ENCODE measurements at places on chromosomes 4 and X.
A peak's percentile ranks its signal among the peaks of the same experiment; 100 is the strongest.

GRCh38 chr4:168852933-168853713, 156.9 kb downstream of the CBR4 start:
- DNase-seq = no peak

GRCh38 chr4:4673070-4673469, 131.2 kb upstream of the STX18 start:
- no peak for DNase-seq

- DNase-seq = no peak
Measured at GRCh38 chr4:85274955-85275354, 200.0 kb upstream of the ARHGAP24 start.

GRCh38 chr4:178480105-178480504, 1037.9 kb upstream of the AGA start:
- no peak for DNase-seq

DNA sequence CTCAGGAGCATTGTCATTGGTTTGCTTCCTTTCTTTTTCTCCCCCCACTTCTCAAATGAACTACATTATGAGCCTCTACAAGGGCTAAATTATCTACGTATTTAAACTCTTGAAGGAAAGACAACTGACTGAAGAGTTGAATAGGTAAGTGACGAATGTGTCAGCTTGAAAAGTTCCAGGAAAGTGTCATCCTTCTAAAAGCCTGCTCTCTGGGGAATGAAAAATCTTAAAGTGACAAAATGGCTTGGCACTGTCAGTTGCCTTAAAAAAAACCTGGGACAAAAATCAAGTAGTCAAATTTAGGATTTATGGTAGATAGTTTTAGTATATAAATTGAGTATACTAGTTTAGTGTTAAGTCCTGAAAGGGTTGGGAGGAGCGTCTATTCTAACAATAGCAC, 173.9 kb upstream of the NDP start:
- DNase-seq = no peak

DNA sequence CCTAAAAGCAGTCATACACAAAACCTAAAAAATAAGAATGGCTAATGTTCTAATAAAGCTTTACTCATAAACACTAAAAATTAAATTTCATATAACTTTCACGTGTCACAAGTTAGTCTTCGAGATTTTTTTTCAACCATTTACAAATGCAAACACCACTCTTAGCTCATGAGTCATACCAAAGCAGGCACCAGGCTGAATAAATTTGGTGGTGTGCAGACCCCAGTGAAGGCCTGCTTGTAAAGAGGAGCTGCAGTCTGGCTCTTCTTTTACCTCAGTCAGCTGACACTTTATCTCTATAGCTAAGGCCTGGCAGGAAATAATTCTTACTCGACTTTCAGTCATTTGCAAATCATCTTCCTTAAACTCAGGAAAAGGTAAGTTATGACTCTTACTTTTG, 37.4 kb downstream of the CLOCK start:
- DNase-seq = no peak

DNA sequence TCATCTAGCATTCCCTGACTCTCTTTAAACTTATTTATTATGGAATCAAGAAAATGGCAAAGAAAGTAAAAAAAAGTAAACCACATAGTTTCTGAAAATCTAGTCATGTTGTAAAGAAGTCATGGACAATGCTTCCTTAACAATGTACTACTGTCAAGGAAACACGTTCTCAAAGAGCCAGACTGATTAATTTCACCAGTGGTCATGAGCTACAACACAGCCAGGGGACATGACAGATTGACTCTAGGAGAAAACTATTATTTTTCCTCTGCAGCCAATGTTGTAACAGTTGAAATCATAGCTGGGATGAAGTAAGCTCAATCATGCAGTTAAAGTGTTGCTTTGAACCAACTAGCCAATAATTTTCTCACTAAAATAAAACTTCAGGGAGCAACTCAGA, 109.2 kb downstream of the MAPK10 start:
- no peak for DNase-seq

- DNase-seq = no peak
Measured at GRCh38 chrX:120514236-120514635, 45.1 kb upstream of the LAMP2 start.

DNA sequence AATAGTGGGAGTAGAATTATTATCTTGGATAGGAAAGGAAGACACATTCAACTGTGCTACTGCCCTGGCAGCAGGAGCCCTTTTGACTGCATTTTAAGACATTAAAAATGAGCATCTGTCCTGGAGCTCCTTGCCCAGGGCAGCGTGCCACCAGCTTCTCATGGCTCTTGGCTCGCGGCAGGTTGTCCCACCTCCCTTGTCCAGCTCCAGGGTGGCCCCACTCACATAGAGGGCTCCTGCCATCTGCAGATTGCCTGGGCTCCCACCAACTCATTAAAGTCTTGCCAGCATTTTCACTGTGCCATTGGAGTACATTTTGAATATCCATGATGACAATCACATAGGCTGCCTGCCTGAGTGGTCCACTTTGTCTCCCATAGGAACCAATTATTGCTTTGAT, 27.0 kb downstream of the CLCN4 start:
- DNase-seq = no peak

DNA sequence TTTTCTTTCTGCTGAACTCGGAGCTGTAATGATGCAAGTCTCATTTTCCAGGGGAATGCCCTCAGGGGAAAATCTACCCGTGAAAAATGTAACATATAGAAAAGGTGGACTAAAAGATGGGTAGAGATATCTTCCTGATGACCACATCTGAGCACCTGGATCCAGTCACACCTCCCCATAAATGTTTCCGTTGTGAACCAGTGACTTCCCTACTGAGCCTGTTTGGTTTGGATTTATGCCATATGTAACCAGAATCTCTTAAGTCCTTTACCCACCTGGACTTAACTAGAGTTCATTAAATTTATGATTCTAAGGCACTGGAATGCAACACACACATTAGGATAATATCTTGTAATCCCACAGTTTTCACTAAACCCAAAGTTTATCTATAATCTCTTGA, 171.1 kb downstream of the ZNF330 start:
- no peak for DNase-seq

DNA sequence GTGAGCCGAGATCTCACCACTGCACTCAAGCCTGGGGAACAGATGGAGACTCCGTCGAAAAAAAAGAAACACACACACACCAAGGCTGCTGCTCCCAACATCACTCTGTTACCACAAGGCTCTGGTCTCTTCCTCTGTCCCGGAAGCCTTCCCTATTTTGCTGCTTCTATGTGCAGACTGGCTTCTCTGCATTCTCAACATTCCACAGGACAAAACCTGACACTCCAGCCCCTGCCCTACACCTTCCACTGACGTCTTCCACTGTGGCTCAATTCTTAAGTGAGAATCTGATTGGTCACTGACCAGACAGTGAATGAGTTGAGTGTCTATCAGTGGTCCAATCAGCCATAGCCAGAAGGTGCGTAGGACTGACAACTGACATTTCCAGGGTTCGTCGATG, 5.9 kb downstream of the ODAPH start:
- no peak for DNase-seq

- DNase-seq = no peak
Measured at GRCh38 chr4:40262077-40262528, 65.3 kb downstream of the RHOH start.

- DNase-seq = no peak
Measured at GRCh38 chr4:173763389-173763788, 233.4 kb upstream of the HAND2 start.

- DNase-seq = no peak
Measured at GRCh38 chrX:15173411-15173810, 96.5 kb downstream of the ASB9 start.

GRCh38 chr4:147299205-147299604, 181.7 kb upstream of the EDNRA start:
- no peak for DNase-seq

DNA sequence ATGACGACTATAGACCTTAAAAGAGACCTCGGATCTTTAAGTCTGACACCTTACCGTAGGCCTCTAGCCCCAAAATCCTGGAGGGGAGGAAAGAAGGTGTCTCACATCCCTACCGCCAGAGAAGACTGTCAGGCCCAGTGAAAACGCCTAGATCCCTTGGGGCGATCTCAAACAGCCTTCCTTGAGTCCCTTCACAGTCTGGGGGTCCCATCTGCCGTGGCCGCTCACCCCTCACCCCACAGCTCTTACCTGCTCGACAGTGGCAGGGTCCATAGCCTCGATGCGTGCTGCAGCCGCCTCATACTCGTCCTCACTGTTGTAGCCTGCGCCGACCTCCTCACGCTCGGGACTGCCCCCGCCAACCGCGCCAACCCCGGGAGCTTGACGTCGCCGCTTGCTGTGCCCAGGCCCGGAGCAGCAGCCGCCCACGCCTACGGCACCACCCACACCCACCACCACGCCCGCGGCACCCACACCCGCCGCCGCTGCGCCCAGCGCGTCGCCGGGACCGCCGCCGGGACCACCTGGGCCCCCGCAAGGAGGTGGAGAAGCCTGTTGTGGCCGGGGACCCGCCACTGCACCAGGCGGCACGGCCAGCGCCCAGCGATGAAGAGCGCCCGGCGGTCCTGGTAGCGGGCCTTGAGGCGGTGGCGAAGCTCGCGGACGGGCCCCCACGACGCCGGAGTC, 536 bp downstream of the OTUD5 start:
- DNase-seq = no peak

- DNase-seq = peak; percentile 79
Measured at GRCh38 chr4:52959541-52959940, 97.4 kb downstream of the RASL11B start.

DNA sequence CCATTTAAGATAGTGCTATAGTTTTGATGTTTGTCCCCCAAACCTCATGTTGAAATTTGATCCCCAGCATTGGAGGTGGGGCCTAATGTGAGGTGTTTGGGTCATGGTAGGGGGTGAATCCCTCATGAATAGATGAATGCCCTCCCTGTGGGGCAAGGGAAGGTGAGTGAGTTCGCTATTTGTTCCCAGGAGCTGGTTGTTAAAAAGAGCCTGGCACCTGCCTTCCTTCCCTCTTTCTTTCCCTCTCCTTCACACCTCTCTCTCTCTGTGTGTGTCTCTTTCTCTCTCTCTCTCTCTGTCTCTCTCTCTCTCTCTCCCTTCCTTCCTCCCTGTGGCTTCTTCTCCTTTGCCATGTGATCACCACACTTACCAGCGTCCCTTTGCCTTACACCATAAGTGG, 160.7 kb downstream of the AASDH start:
- no peak for DNase-seq

GRCh38 chr4:184885602-184886001, 59.8 kb upstream of the ACSL1 start:
- no peak for DNase-seq

- DNase-seq = no peak
Measured at GRCh38 chr4:182228991-182229577, 14.1 kb upstream of the TENM3 start.

GRCh38 chr4:102428122-102428521, 73.0 kb upstream of the NFKB1 start:
- no peak for DNase-seq

DNA sequence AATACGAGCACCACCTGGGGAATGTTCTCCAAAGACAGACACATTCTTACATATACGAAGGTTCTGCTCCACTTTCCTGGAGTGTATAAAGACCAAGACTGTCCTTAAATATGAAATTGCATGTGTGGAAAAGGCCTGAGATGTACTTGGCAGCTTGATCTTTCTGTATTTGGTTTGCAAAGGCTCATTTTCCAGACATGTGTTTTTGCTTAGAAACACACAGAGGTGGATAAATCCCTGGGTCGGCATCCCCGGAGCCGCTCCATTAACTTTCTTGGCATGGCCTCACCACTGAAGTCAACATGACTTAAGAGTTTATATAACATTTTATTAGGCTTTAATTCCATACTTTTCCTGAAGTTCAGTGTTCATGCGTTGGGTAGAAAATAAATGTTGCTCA, 239.4 kb downstream of the LDB2 start:
- no peak for DNase-seq

GRCh38 chr4:145281951-145282350, 101.6 kb upstream of the OTUD4 start:
- no peak for DNase-seq

DNA sequence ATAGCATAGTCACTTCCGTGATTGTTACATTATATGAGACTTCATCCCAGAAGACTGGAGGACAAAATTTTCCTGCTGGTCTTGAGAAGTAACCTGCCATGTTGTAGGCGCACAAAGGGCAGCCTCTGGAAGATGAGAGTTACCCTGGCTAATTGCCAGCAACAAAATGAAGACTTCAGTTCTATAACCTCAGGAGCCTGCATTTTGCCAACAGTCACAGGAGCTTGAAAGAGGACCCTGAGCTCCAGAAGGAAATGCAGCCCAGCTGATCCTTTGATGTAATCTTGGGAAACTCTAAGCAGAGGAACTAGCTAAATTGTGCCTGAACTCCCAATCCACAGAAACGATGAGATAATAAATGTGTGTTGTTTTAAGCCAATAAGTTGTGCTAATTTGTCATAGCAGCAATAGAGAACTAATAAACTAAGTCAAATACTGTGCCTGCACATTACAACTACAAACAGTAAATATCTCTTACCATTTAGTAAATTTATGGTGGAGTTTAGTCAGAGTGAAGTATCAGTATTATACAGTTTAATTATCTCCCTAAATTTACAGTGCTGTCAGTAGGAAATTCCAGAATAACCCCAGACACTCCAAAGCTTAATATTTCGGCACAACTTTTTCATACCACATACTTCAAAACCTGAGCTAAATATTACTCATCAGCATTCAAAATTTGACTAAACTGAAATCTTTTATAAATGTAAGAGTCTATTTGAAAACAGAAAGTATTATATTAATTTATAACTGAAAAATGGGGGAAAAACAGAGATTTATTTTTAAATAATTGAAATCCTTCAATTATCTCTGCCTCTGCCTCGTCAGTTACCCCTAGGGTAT, 90.1 kb upstream of the MAPK10 start:
- DNase-seq = no peak

DNA sequence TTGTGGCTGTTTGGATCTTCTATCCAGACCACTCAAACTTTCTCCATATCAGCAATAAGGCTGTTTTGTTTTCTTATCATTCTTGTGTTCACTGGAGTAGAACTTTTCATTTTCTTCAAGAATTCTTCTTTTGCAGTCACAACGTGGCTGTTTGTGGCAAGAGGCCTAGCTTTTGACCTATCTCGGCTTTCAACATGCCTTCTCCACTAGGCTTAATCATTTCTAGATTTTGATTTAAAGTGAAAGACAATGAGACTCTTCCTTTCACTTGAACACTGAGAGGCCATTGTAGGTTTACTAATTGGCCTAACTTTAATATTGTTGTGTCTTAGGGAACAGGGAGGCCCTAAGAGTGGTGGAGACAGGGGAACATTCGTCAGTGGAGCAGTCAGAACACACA, 19.1 kb downstream of the FGF2 start:
- no peak for DNase-seq

DNA sequence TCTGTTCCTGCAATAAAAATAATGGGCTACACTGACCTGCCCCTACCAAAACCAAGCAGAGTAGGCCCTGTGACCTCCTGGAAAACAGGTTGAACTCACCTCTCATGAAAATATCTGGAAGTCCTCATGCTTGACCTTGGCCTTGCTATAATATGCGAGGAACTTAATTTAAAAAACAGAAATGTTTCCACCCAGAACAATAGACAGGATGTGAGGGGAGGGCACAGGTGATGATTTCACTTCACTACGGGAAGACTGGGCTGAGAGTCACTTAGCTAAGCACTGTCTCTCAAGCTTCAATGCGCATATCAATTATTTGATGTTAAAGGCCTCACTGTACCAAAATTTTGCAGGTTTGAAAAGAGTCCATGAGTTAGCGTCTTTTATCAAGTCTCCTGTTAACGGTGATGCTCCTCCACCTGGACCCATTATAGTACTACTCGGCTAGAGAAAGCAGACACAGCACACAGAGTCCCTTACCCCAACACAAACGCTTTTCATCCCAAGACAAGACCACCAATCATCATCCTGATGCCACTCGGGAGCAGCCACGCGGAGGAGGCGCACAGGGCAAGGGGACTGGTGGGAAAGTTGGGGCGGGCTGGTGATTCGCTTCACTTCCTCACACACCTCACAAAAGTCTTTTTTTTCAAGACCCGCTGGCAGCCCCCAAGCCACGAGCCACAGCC, 25.9 kb downstream of the ZNF721 start:
- no peak for DNase-seq
